CD4-positive, alpha-beta T cell (primary cell): ENCODE measurements at places on chromosomes 4 and X. TPM values are rescaled to one million over a fixed set of nuclear protein-coding genes. Genes with fewer than 3 reads are reported as not detected.

DNA sequence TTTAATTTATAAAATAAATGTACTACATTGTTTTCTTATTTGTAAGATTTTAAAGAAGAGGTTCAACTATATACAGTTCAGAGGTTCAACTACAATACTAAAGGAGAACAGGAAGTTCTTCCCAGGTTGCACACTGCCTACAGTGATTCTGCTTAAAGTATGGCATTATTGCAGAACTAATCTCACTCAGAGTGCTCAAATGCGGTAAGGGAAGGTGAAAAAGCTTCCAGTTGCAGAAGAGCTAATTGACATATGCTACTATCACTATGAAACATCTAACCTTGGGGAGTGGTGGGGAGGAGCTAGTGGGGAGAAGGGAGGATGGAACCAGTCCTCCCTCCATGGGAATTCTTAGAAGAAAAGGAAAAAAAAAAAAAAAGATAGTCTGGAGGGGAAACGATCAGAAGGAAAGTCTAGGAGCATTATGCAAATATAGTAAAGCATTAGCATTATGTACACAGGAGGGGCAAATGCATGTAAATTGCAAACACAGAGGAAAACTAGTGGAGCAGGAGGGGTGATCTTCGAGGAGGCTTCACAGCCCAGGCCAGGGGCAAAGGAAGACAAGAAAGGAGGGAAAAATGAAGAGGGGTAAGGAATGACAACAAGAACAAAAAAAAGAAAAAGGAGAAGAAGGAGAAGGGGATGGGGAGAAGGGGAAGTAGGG lies 32.0 kb upstream of the MMAA start:
- DNase-seq = no peak
- no peak overlapping the region for H3K27ac ChIP-seq
- H3K4me3 ChIP-seq = no peak overlapping the region

The ATP8A1 gene
- total RNA-seq = 45.5 TPM

GRCh38 chr4:5626913-5627312 lies 81.4 kb downstream of the EVC2 start:
- no peak for DNase-seq
- H3K27me3 ChIP-seq = no peaks in the 10 kb centered on the region
- H3K4me1 ChIP-seq = no peaks in the 10 kb centered on the region
- no peak overlapping the region for H3K27ac ChIP-seq

DNA sequence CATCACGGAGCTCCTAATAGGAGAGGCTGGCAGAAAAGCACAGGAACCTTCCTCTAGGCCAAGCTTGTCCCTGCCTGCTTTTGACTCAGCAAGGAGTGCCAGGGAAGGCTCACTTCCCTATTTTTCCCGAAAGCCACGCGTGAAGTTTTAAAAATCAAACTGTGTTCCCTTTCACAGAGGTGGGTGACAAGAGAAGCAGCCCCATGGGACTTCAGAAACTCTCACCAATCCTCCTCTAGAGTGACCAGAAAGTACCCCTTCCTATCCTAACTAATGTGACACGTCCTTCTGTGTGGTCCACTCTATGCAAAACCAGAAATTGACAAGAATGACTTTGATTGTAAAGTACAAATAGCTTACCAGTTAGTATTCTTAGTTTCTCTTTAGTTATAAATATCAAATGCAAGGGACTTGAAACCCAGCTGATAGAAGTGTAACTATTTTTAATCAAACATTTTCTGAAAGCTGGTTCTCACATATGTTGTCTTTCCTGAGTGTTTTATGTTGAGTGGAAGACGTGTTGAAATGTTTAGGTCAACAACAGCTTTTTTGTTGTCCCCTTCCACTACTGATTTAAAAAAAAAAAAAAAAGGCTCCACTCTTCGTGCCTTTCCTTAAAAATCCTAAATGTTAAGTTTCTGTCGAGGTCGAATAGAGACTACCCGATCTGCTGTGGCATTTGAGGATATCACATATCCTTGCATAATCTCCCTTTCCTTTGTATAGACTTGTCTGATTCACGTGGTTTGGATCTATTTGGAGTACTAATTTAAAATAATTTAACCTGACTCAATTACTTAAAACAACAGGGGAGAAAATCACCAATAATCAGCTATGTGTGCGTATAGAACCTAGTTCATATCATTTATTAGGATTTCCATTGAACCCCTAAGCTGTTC lies 42.1 kb downstream of the NFKB1 start:
- no peak overlapping the region for H3K27ac ChIP-seq
- peaks cover 3% of the 10 kb centered on the region for H3K4me1 ChIP-seq
- H3K4me3 ChIP-seq = no peak overlapping the region
- peaks cover 71% of the 10 kb centered on the region for H3K36me3 ChIP-seq
- DNase-seq = no peak

DNA sequence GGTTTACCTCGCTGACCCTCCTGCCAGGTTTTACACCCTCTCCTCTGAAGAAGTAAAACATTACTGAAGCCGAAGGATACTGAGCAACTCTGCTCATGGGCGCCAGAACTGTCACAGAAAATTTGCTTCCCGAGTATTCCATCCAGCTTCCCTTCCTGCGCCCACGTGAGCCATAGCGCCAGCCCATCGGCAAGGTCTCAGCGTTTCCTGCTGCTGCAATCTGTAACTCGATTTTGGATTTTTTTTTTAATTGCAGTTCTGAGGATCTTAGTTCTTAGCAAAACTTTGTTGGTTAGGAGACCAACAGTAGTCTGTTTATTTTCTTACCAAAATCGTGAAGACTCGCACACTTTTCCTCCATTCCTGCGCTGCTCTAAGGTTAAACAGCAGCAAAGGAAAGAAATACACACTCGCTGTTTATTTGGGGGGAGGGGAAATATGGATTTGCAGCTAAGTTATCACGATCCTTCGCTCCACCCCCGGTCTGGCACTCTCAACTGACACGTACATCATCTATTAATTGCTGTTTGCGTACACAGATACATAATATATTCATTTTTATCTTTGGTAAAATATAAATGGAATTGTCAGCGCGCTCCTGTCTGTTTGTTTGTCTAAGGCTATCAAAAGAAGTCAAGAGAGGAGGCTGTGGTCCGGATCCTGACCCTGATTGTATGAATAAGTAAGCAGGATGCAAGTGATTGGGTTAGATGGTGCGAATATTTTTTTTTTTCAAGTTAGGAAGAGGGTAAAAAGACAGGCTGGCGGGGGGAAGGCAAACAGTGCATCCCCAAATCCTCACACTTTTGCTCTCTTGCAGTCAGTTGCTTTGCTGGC lies at the start of gene TLL1:
TSS of gene TLL1 (plus strand) at position 777 of the 837 bp plus-strand sequence. CDS start 668 bp downstream, outside the sequence.
- peaks cover 11% of the 10 kb centered on the region for H3K4me1 ChIP-seq
- H3K36me3 ChIP-seq = no peaks in the 10 kb centered on the region
- H3K4me3 ChIP-seq = no peak within 1 kb of the TSS
- peaks cover 32% of the 10 kb centered on the region for H3K27me3 ChIP-seq

- H3K36me3 ChIP-seq = no peaks in the 10 kb centered on the region
- DNase-seq = no peak
- no peak overlapping the region for H3K4me3 ChIP-seq
- no peaks in the 10 kb centered on the region for H3K27me3 ChIP-seq
- no peak overlapping the region for H3K27ac ChIP-seq
Observed at GRCh38 chrX:7985568-7985967, 58.4 kb upstream of the PNPLA4 start.

- no peaks in the 10 kb centered on the region for H3K36me3 ChIP-seq
- DNase-seq = no peak
- H3K4me1 ChIP-seq = peaks cover 15% of the 10 kb centered on the region
Observed at GRCh38 chr4:100190643-100191600, 654 bp upstream of the DDIT4L start.

DNA sequence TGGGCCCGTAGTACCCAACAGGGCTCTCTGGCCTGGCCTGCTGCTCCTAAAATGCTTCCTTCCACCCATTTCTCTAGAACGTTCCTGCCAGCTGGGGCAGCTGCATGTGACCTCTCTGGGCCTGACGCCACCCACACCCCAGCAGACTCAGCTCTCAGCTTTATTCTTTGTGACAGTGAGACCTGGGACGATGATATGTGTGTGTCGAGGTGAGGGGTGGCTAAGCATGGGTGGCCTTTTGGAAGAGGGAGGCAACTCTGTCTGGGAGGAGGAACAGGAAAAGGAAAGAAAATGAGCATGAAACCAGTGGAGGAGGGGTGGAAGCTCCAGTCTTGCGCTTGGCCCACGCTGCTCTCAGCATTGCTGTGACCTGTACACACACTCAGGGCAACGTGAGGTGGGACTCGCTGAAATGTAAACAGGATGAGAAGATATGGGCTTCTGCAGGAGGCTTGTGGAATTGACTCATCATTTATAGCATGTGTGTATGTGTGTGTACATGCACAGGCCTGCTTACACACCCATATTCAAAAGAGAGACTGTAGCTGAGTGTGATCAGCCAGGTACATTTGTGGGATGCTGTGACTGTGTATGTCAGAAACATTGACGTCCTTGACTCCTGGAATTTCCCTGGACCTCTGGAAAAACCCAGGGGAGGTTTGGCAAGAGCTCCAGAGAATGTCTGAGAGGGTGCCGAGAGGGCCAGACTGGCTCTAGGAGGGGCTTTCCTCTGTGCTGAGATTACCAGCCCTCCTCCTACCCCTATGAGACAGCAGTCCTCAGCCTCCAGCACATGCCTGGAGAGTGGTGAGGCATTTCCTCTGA lies 137.9 kb downstream of the PJA1 start:
- H3K27ac ChIP-seq = no peak overlapping the region
- H3K4me1 ChIP-seq = no peaks in the 10 kb centered on the region
- no peak overlapping the region for H3K4me3 ChIP-seq
- DNase-seq = no peak

GRCh38 chr4:186876961-186877626 lies 153.4 kb upstream of the FAT1 start:
- no peak for DNase-seq
- H3K27ac ChIP-seq = no peak overlapping the region
- no peak overlapping the region for H3K4me3 ChIP-seq

GRCh38 chr4:87416965-87417364 lies 5.4 kb upstream of the NUDT9 start:
- no peaks in the 10 kb centered on the region for H3K27me3 ChIP-seq
- H3K4me1 ChIP-seq = peaks cover 9% of the 10 kb centered on the region
- H3K27ac ChIP-seq = no peak overlapping the region
- DNase-seq = no peak
- no peak overlapping the region for H3K4me3 ChIP-seq
- no peaks in the 10 kb centered on the region for H3K36me3 ChIP-seq

DNA sequence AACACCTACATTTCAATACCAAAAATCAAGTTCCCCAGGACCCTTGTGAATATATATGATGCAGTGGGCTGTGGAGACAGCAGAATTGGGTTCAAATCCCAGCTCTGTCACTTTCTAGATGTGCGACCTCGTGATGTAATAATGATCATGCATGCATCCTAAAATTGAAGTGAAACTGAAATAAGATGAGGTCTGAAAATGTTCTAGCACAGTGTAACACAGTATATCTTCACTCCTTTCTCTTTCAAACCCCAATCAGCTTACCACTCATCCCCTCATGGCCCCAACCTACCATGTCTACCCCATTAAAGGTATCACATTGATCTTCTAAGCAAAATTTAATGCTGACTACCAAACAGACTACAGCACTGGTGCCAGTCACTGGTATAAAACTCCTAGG lies 69.9 kb upstream of the BRS3 start:
- no peaks in the 10 kb centered on the region for H3K36me3 ChIP-seq
- no peak overlapping the region for H3K4me3 ChIP-seq
- no peak for DNase-seq
- no peaks in the 10 kb centered on the region for H3K4me1 ChIP-seq

The H2BW2 gene
- not detected for total RNA-seq

The CTAG1B gene
- not detected for total RNA-seq

DNA sequence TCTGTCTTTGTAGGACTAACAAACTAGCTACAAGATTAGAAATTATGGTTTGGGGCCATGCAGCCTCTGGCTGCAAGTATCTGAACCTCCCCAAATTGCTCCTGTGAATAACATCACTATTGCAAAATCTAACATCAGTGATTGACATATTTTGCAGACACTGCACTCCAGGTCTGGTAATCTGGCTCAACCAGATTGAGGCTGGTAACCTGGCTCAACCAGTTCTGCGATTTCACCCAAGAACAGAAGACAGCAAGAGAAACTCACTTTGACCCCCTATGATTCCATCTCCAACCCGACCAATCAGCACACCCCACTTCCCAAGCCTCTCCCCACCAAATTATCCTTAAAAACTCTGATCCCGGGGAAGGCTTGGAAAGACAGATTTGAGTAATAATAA lies 20.9 kb downstream of the SPIN3 start:
- H3K4me3 ChIP-seq = no peak overlapping the region
- H3K27ac ChIP-seq = no peak overlapping the region
- H3K4me1 ChIP-seq = no peaks in the 10 kb centered on the region
- no peak for DNase-seq

DNA sequence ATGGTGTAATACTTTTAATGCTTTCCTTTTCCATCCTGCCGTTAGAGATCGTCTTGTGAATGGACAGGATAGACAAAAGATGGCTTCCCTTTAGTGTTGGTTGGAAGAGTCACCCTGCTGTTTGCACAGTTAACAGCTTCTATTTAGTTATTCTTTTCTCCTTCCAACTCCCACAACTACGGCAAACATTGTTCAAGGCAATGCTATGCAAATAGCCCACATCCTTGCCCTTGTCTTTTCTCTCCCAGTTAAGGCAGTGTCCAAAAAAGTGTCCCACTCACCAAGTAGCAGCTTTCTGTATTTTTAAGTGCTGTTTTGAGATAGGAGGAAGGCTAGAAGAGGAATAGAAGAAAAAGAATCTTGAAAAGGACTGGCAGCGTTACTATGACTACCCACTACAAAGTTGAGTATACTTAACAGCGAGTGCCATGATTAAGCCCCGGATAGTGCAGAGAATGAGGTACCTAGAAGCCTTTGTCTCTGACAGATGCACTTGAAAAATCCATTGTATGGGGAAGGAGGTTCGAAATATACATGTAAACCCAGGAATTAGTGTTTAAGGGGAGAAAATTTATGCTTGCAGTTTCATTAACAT lies 12.1 kb upstream of the RUFY3 start:
- H3K4me3 ChIP-seq = no peak overlapping the region
- H3K36me3 ChIP-seq = no peaks in the 10 kb centered on the region
- H3K27ac ChIP-seq = no peak overlapping the region
- no peaks in the 10 kb centered on the region for H3K27me3 ChIP-seq
- H3K4me1 ChIP-seq = peaks cover 24% of the 10 kb centered on the region
- no peak for DNase-seq

- no peaks in the 10 kb centered on the region for H3K36me3 ChIP-seq
- no peaks in the 10 kb centered on the region for H3K4me1 ChIP-seq
- no peak for DNase-seq
- H3K4me3 ChIP-seq = no peak overlapping the region
- no peaks in the 10 kb centered on the region for H3K27me3 ChIP-seq
Observed at GRCh38 chr4:111961809-111962208, 183.4 kb upstream of the FAM241A start.

The TEX13B gene
- not detected for total RNA-seq

GRCh38 chr4:121239951-121240350 lies 75.8 kb upstream of the TNIP3 start:
- no peak overlapping the region for H3K4me3 ChIP-seq
- no peaks in the 10 kb centered on the region for H3K36me3 ChIP-seq
- no peak overlapping the region for H3K27ac ChIP-seq
- H3K27me3 ChIP-seq = no peaks in the 10 kb centered on the region
